ENCODE measurements at places on chromosomes 7 and 10.

DNA sequence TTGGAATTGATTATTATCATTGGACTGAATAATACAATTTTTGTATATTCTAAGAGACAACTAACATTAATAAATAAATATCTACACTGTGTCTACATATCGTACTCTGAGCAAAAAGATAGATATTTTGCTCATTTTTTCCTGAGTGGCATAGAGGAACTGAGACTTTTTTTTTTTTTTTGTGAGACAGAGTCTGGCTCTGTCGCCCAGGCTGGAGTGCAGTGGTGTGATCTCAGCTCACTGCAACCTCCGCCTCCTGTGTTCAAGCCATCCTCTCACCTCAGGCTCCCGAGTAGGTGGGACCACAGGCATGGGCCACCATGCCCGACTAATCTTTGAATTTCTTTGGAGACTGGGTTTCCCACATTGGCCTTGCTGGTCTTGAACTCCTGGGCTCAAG lies 14.0 kb downstream of the KMT2E start:
- DNase-seq: no peak

GRCh38 chr7:11212080-11212711 lies 238.5 kb downstream of the PHF14 start:
- DNase-seq: peak; percentile 55

- no peak for DNase-seq
Measured at GRCh38 chr7:134444198-134444960, 14.5 kb downstream of the AKR1B1 start.

- no peak for DNase-seq
Measured at GRCh38 chr7:103894656-103895596, 94.5 kb downstream of the RELN start.

DNA sequence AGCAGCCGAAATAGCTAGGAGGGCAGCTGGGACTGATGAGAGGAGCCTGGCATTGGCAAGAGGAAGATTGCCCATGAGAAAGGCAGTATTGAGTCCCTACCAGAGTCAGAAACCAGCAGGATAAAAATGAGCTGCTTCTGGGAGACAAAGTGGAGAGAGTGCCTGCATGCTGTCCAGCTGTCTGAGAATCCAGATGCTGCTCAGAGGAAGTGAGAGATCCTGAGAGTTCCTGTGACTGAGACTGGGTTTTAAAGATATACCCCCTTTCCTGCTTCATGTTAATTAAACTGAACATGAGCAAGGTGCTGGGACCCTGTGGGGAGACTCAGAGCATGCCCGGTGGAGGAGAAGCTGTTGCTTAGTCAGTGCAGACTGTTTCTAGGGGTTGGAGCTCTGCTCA lies 107.5 kb downstream of the KIF20B start:
- DNase-seq: no peak

DNA sequence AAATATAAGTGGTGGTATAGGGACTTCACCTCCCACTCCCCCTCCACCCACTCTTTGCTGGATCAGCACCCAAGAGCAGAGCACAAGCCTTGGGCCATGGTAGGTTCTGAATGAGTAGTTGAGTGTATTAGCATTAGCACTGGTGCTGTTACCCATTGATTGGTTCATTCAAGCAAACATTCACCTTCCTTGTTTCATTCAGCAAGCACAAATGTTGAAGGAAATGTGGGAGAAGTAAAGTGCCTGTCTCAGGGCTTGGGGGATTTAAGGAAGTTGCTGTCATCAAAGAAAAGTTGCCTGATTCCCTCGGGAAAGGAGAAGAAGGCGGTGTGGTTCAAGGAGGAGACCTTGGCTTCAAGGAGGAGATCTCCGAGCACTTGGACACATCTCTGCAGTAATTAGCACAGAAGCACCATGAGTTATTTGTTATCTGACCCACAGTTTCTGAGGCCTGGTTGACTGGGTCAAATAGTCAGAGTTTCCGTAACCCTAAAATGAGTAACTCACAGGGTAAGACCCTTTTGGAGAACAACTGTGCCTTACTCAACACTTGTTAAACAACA lies 17.3 kb downstream of the IL2RA start:
- DNase-seq: no peak

GRCh38 chr7:127119517-127119916 lies 133.2 kb downstream of the GRM8 start:
- no peak for DNase-seq

DNA sequence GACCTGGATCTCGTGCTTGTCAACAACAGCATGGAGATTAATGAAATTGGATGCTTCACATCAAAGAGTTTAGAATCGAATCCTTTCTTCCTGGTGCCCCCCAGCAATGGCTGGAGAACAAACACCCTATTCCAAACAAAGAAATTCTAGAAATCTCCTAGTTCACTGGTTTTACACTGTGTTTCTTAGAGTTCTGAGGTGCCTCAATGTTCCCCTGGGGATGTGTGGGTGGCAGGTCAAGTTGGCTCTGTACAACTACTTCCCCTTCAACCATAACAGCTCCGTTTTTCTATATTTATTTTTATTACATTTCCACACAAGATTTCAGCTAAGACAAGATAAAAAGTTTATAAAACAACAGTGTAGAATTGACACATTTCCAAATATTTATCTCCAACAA lies 22.5 kb downstream of the CH25H start:
- DNase-seq: no peak

- DNase-seq: no peak
Measured at GRCh38 chr10:99906470-99906869, 103.3 kb downstream of the DNMBP start.

DNA sequence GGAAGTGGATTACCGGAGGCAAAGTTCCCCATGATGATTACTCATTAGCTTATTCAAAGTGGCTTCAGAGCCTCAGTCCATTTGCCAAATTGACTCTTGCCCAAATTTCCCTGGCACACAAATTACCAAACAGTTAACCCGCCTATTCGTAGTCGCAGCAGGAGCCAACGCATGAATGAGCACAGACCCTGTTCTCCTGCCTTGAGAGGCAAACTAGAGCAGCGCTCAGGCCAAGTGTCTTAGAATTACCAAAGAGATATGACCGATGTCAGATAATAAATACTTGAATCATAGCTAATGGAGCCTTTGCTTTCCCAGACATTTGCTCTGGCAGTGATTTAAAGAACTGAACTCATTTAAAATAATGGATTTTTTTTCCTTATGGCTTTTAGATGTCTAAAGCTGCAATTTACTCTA lies 64.9 kb downstream of the CTTNBP2 start:
- DNase-seq: no peak

DNA sequence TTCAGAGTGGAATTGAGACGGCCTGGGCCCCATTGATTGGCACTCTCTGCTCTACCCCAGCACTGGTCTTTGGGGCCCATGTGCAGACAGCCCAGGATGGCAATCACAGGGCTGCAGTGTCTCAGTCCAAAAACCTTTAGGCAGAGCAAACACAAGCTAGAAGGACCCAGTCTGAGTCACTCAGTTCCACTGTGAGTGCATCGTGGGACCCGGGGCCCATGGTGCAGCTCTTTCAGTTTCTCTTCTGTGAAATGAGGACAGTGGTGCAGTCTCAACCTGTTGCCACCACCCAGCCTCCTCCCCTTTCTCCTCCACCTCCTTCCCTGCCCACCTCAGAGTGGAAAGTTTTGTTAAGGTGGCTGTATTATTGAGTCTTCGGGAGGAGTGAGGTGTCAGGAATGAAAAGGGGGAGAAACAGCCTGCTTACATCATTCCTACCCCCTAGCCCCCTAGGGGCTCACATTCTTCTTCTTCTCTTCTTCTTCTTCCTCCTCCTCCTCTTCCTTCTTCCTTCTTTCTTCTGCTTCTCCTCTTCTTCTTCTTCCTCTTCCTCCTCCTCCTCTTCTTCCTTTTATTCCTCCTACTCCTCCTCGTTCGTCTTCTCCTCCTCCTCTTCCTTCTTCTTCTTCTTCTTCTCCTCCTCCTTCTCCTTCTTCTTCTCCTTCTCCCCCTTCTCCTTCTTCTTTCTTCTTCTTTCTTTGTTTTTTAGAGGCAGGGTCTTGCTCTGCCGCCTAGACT lies 19.5 kb upstream of the CARD11 start:
- no peak for DNase-seq

GRCh38 chr7:30459591-30460245 lies 18.9 kb downstream of the NOD1 start:
- no peak for DNase-seq

GRCh38 chr7:144885478-144885877 lies 49.6 kb upstream of the TPK1 start:
- no peak for DNase-seq

DNA sequence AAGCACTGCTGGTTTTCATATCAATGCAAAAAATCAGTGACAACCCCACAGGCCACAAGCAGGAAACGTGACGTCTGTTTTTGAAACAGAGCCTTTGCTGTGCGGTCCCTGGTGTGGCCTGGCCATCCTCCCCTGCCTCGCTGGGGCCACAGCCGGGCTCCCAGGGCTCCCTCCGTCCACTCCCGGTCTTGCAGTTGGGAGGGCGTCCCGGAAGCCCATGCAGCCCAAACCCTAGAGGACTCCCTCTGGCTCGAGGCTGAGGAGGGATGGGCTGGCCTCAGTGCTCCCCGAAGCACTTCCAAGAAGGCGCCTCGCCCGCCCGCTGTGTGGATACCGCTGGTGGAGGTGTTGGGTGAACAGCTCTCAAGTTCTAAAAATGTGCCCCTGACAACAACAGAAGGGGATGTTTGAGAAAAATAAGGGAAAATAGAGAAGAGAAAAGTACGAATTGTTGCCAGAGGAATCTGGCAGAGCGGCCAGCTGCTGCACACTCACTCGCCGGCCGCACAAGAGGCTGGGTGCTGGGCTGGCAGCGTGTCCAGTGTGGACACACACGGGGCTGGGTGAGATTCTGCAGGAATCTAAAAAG lies 73.5 kb downstream of the ZRANB1 start:
- no peak for DNase-seq

DNA sequence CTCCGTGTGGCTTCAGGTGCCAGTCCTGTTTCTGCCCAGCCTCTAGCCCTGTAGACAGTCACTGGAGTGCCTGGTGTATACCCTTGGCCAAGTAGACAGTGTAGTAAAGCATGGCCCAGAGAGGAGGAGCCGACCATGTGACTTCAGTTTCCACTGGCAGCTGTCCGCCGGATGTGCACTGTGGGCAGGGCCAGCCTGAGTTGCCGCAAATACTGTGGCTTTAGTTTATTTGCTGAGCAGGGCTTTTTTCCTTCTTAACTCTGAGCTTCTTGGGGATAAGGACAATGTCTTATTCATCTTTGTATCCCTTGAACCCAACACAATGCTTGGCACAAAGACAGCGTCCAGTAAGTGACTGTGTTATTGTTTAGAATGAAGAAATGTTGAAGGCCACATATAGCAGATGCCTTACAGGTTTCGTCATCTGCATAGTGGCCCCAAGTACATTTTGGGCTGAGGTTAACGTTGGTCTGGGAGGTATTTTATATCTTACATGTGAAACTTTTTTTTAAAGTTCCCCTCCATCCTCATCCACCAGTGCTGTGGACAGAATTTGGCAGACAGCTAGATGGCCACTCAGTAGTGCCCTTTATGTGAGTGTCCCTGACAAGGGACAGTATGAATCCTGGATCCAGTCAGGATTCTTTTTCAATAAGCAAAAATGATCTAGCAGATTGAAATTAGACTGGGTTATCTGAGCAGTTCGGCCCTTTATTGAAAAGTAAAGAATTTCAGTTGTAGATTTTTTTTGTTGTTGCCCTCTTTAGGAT lies 40.6 kb downstream of the CYP17A1 start:
- no peak for DNase-seq

GRCh38 chr10:81872206-81872862 lies 2.7 kb upstream of the NRG3 start:
- no peak for DNase-seq

- no peak for DNase-seq
Measured at GRCh38 chr10:57983281-57983791, 284.4 kb downstream of the IPMK start.

GRCh38 chr7:26070290-26070689 lies 81.7 kb upstream of the NFE2L3 start:
- DNase-seq: no peak

DNA sequence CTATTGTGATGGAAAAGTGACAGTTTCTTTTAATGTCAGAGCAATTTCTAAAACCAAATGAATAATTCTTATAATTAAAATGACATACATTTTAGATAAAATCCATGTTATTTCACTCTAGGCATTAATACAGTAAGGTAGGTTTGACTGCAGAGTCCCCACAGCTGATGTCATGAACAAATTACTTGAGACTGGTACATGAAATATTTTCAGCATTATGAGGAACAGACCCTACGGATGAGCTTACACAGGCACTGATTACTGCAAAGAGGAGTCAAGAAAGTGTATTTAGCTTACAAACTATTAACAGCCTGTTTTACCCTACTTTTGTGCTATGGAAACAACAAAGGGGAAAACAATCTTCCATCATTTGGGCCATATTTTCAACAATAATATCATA lies 8.9 kb downstream of the COL1A2 start:
- DNase-seq: no peak

DNA sequence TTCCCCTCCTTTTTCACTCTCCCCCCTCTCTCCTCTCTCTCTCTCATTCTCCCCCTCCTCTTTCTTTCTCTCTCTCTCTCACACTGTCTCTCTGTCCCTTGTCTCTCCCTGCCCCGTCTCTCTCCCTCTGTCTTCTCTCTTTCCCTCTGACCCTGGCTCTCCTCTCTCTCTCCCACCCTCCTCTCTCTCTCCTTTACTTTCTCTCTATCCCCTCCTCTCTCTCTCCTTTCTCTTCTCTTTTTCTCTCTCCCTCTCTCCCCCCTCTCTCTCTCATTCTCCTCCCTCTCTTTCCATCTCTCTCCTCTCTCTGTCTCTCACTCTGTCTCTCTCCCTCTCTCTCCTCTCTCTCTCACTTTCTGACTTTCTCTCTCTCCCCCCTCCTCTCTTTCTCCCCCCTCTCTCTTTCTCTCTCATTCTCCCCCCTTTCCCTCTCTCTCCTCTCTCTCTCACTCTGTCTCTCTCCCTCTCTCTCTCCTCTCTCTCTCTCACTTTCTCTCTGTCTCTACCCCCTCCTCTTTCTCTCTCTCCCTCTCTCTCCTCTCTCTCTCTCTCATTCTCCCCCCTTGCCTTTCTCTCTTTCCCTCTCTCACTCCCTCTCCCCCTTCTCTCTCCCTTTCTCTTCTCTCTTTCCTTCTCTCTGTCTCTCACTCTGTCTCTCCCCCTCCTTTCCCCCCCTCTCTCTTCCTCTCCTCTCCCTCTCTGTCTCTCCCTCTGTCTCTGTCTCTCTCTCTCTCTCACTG lies 18.9 kb upstream of the VPS37D start:
- no peak for DNase-seq

GRCh38 chr10:120979435-120980278 lies 128.5 kb downstream of the WDR11 start:
- DNase-seq: no peak

DNA sequence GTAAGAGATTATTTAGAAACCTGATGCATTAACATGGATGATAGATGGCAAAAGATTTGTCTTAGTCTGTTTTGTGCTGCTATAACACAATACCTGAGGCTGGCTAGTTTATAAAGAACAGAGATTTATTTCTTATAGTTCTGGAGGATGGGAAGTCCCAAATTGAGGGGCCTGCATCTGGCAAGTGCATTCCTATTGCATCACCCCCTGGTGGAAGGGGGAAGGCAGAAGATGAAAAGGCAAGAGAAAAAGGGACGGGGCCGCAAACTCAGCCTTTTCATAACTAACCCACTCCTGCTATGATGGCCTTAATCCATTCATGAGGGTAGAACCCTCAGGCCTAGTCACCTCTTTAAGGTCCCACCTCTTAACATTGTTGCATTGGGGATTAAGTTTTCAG lies 153.4 kb upstream of the LRGUK start:
- no peak for DNase-seq

GRCh38 chr10:128103229-128103714 lies 23.0 kb downstream of the MKI67 start:
- no peak for DNase-seq

Measured in bone marrow (tissue), 2 donors.